ENCODE measurements at places on chromosomes 7 and 10.

- peak; percentile 67 for DNase-seq
- H3K27ac ChIP-seq = peak overlapping the region; percentile 90
- H3K36me3 ChIP-seq = peaks cover 15% of the 10 kb centered on the region
- peaks cover 40% of the 10 kb centered on the region for H3K4me1 ChIP-seq
- H3K4me3 ChIP-seq = peak overlapping the region; percentile 63
Measured at GRCh38 chr7:150340875-150341262, 560 bp downstream of the RARRES2 start.

- no peak overlapping the region for H3K4me3 ChIP-seq
- no peak overlapping the region for H3K27ac ChIP-seq
- H3K27me3 ChIP-seq = no peaks in the 10 kb centered on the region
- H3K36me3 ChIP-seq = peaks cover 85% of the 10 kb centered on the region
- H3K4me1 ChIP-seq = no peaks in the 10 kb centered on the region
Measured at GRCh38 chr10:93370961-93371360, 111.2 kb downstream of the MYOF start.

GRCh38 chr7:40283391-40283790 lies 148.6 kb downstream of the SUGCT start:
- no peak for DNase-seq
- H3K27ac ChIP-seq = no peak overlapping the region
- no peaks in the 10 kb centered on the region for H3K36me3 ChIP-seq
- H3K4me1 ChIP-seq = no peaks in the 10 kb centered on the region
- no peak overlapping the region for H3K4me3 ChIP-seq

DNA sequence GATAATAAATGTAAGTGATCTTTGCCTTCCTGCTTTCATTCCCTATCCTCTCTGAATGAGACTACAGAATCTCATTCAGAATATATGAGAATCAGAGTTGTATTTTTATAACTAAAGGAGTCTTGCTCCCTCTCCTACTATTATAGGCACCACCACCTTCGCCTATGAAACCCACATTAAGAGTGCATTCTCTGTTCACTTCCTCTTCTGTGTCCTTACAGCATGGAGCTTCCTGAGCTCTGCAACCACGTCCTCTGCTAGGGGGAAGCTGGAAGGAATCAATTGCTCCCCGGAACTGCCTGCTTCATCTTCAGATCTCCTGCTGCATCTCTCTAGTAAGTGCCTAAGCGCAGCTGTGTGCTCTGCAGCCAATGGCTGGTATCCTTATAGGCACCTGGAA lies 820.7 kb downstream of the GRID1 start:
- no peaks in the 10 kb centered on the region for H3K36me3 ChIP-seq
- no peak overlapping the region for H3K27ac ChIP-seq
- no peak for DNase-seq
- H3K4me3 ChIP-seq = no peak overlapping the region
- no peaks in the 10 kb centered on the region for H3K27me3 ChIP-seq

DNA sequence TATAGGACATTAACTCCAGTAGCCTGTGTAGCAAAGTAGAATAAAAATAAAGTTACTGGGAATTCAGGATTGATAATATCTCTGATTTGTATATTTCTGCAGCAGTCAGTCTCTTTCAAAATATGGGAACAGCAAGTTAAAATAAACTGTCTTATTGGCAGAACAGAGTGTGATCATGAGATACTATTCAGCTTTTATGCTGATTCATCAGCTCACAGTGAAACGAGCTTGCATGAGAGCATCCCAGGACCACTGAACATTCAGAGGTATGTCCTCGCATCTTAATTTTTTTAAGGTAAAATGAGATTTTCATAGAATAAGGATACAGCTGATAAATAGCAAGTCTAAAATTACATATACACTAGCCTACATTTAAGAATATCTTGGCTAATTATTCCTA lies 282.5 kb upstream of the MYO3A start:
- no peaks in the 10 kb centered on the region for H3K4me1 ChIP-seq
- H3K36me3 ChIP-seq = no peaks in the 10 kb centered on the region
- no peaks in the 10 kb centered on the region for H3K27me3 ChIP-seq
- no peak for DNase-seq
- H3K27ac ChIP-seq = no peak overlapping the region

DNA sequence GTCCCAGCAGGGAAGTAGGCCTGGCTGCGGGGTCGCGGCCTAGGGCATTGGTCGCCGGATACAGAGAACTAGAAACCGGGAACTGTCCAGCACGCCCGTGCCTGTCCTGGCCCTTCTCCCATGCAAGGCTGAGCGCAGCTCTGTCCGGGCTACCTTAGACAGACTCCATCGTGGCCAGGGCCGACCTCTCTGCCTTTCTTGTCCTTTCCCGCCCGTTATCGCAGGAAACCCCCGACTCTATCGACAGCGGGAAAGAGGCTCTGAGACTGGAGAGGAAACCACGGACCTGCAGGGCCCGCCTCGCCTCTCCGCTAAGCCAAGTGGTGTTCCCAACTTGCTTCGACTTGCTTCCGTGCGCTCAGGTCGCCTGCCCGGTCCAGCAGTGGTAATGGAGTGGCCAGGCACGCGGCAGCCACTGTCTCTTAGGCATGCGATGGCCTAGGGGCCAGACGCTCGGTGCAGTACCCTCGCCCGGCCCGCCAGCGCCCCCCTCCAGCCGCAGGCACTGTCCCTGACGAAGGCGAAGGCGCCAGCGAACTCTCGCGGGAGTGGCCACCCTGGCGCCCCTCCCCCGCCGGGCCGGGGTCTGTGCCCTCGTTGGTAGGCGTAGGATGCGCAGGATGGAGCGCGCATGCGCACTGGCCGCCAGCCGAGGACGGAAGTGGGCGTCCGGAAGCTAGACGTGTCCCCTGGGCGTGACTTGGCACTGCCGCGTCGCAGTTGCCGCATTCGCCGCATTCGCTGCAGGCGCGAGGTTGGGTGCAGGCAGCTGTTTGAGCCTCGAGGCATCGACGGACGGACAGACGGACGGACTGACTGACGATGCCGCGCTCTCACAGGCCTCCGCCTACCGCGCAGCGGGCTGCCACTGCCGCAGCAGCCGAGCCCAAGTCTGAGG lies 54.4 kb downstream of the MCMBP start:
- H3K27ac ChIP-seq = peak overlapping the region; percentile 9
- H3K36me3 ChIP-seq = peaks cover 38% of the 10 kb centered on the region
- H3K27me3 ChIP-seq = no peaks in the 10 kb centered on the region
- DNase-seq = peak; percentile 32
- peaks cover 2% of the 10 kb centered on the region for H3K4me1 ChIP-seq

DNA sequence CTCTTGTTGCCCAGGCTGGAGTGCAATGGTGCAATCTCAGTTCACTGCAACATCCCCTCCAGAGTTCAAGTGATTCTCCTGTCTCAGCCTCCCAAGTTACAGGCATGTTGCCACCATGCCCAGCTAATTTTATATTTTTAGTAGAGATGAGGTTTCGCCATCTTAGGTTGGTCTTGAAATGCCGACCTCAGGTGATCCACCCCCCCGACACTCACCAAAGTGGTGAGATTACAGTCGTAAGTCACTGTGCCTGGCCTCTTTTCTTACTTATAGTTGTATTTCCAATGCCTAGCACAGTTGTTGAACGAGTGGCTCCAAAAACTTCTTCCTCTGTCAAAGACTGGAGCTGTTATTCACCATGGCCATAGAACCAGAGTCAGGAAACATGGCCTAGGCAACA lies 6.7 kb downstream of the RNF216 start:
- H3K4me3 ChIP-seq = no peak overlapping the region
- peaks cover 5% of the 10 kb centered on the region for H3K36me3 ChIP-seq
- DNase-seq = no peak
- H3K27ac ChIP-seq = no peak overlapping the region

DNA sequence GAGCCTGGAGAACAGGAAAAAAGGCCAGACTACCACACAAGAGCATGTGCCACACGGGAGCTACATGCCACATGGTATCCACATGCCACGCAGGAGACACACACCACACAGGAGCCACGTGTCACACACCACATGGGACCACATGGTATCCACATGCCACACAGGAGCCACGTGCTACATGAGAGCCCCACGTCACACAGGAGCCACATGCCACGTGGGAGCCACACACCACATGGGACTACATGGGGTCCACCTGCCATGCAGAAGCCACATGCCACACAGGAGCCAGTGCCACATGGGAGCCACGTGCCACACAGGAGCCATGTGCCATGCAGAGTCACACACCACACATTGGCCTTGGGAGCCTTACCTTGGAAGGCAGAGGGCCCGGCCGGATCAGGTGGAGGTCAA lies 244.4 kb upstream of the PPP2R2D start:
- H3K27me3 ChIP-seq = no peaks in the 10 kb centered on the region
- no peak overlapping the region for H3K4me3 ChIP-seq
- H3K4me1 ChIP-seq = no peaks in the 10 kb centered on the region
- DNase-seq = no peak

- DNase-seq = no peak
- no peaks in the 10 kb centered on the region for H3K27me3 ChIP-seq
- H3K4me1 ChIP-seq = peaks cover 20% of the 10 kb centered on the region
- no peak overlapping the region for H3K27ac ChIP-seq
Measured at GRCh38 chr10:3654496-3654895, 130.5 kb downstream of the KLF6 start.

DNA sequence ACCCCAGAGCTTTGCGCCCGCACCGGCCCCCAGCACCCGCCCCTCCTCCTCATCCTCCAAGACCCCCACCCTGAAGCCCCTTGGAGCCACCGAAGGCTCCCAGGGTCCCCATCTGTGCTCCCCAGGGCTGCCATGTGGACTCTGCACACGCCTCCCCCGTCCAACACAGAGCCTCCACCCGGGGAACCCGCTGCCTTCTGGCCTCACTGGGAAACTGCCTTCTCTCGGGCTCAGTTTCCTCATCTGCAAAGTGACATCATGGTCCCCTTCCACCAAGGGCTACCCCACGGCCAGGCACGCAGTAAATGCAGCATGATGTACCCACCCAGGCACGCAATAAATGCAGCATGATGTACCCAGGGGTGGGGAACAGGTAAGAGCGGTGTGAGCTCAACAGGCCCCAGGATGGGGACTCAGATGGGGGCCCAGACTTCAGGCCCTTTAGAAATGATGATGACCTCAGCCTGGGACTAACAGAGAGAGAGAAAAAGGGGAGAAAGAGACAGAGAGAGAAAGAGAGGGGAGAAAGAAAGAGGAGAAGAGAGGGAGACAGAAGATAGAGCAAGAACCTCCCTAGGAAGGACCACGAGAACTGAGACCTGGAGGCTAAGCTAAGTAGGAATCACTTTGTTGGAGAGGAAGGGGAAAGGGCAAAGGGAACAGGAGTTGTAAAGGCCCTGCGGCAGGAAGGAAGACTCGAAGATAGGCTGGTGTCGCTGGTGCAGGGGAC lies 2.5 kb upstream of the MICALL2 start:
- no peak overlapping the region for H3K4me3 ChIP-seq
- H3K27ac ChIP-seq = peak overlapping the region; percentile 87
- H3K4me1 ChIP-seq = peaks cover 70% of the 10 kb centered on the region
- no peaks in the 10 kb centered on the region for H3K36me3 ChIP-seq

GRCh38 chr10:22053048-22053447 lies 49.5 kb upstream of the DNAJC1 start:
- no peak overlapping the region for H3K27ac ChIP-seq
- no peak overlapping the region for H3K4me3 ChIP-seq
- no peaks in the 10 kb centered on the region for H3K27me3 ChIP-seq
- H3K4me1 ChIP-seq = no peaks in the 10 kb centered on the region

- no peak overlapping the region for H3K27ac ChIP-seq
- no peaks in the 10 kb centered on the region for H3K36me3 ChIP-seq
- peaks cover 5% of the 10 kb centered on the region for H3K4me1 ChIP-seq
- no peak for DNase-seq
- no peaks in the 10 kb centered on the region for H3K27me3 ChIP-seq
Measured at GRCh38 chr10:14617852-14618251, 156.8 kb downstream of the FAM107B start.

DNA sequence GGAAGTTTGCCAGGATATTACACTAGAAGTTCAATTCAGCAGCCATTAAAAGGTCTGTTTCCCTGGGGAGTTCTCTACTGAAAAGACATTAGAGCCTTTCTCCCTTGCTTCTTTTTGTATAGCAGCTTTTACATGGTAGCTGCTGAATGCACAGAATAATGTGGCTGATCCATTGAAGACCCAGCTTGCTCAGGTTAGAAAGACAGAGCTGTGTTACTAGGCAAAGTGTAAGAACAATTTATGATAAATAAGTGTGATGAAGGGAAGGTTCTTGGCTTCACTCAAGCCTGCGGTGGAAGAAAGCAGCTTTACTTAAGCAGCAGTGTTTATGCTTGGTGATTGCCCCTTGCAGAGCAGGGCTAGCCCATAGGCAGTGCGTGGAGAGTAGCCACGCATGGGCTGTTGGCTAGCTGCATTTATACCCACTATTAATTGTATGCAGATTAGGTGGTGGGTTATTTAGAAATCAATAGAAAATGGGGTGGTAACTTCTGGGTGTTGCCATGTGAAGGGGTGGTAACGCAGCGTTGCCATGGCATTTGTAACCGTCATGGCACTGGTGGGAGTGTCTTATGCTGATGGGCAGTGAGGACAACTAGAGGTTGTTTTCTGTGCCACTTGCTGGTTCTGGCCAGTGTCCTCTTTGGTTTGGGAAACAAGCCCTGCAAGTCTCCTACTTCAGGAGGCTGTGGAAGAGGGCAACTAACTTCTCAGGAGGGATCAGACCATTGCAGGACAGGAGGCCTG lies 942.9 kb downstream of the NRG3 start:
- no peaks in the 10 kb centered on the region for H3K36me3 ChIP-seq
- no peaks in the 10 kb centered on the region for H3K27me3 ChIP-seq
- DNase-seq = no peak
- no peaks in the 10 kb centered on the region for H3K4me1 ChIP-seq
- no peak overlapping the region for H3K27ac ChIP-seq

DNA sequence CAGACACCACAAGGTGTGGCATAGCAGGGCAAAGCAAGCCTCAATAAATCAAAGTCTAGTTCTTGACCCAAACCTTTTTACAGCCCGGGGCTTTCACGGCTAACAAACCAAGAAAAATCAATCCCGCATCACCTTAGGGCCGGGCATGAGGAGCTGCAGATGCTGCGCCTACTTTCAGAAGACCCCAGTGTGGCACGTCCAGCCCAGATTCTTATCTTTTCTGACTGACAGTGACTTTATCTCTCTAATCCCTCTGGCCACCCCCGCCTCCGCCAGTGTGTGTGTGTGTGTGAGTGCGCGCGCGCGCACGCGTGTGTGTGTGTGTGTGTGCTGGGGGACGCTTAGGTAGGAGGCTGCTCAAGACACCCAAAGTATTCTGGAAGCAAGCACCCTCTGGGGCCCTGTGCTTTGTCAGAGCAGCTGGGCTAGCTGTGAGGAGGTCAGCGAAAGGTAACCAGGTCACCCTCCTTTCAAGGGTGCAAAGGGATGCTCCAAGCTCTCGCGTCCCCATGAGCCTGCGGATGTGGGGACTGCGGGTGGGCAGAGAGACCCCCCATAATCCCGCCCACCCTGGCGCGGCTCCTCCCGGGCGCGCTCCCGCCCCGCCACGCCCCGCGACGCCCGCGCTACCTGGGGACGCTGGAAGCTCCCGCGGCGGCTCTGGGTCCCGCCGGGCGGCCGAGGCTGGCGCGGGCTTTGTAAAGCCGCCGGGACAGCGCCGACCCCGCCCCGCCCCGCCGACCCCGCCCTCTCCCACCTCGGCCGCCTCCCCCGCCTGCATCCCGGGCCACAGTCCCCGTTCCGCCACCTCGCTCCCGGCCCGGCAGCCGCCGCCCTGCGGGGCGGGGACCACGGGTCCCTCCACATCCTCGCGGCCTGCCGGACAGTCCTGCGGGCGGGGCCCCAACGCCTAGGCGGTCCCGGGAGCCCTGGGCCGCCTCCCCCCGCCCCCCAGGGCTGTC lies 57.1 kb upstream of the RHOBTB1 start:
- H3K36me3 ChIP-seq = no peaks in the 10 kb centered on the region
- H3K4me3 ChIP-seq = peak overlapping the region; percentile 17
- H3K4me1 ChIP-seq = peaks cover 10% of the 10 kb centered on the region
- H3K27ac ChIP-seq = no peak overlapping the region

GRCh38 chr10:123274306-123275135 lies 120.3 kb downstream of the BUB3 start:
- no peak for DNase-seq
- no peak overlapping the region for H3K4me3 ChIP-seq
- no peaks in the 10 kb centered on the region for H3K4me1 ChIP-seq
- H3K27me3 ChIP-seq = no peaks in the 10 kb centered on the region

All from tibial artery (tissue), 4 donors.